WTC11 (cell line): ENCODE measurements at places on chromosomes 12 and 14. TPM values are rescaled to one million over a fixed set of nuclear protein-coding genes. Genes with fewer than 3 reads are reported as not detected.

GRCh38 chr12:11799502-11799873, 150.0 kb downstream of the ETV6 start:
- H3K27me3 ChIP-seq = no peaks in the 10 kb centered on the region
- H3K4me1 ChIP-seq = peaks cover 27% of the 10 kb centered on the region

- no peak overlapping the region for H3K4me3 ChIP-seq
- no peak overlapping the region for H3K27ac ChIP-seq
- no peaks in the 10 kb centered on the region for H3K36me3 ChIP-seq
- peaks cover 16% of the 10 kb centered on the region for H3K4me1 ChIP-seq
- H3K27me3 ChIP-seq = peaks cover 4% of the 10 kb centered on the region
- no peak for DNase-seq
Observed at GRCh38 chr12:68121143-68121542, 38.4 kb downstream of the IFNG start.

The OTOGL gene
- total RNA-seq = 0.39 to 0.62 TPM (median 0.55 TPM) in 3 replicates

DNA sequence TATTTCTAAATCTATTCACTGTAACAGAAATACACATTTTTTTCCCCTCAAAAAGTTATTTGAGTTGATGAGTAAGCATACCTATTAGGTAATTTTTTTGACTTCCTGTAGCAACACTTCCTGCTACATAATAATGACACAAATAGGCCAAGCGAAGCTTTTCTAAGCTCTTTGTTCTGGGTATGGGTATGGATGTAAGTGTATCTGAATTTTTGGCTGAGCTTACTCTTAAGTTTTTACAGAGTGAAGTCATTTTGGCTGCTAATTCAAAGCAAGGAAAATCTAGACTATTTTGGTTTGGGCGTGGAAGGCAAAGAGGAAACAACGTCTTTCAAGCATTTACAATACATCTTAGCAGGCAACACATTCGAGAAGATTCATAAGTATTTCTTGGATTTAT, 1206.0 kb upstream of the FLRT2 start:
- DNase-seq = no peak
- H3K4me1 ChIP-seq = peaks cover 14% of the 10 kb centered on the region
- H3K27me3 ChIP-seq = no peaks in the 10 kb centered on the region

The LRFN5 gene
- 4.7 to 15.8 TPM (median 5.3 TPM) in 3 replicates for total RNA-seq

DNA sequence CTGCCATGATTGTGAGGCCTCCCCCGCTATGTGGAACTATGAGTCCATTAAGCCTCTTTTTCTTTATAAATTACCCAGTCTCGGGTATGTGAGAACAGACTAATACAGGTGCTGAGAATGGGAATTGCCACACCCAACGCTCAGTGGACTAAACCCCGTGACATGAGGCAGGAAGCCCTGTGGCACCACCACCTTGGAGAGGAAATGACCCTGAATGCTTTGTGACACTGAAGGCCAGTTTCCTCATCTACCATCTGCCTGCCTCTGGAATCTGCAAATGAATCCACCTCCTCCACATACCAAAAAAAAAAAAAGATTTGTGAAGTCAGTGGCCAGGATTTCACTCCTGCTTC, 41.6 kb downstream of the NT5DC3 start:
- H3K4me1 ChIP-seq = peaks cover 16% of the 10 kb centered on the region
- no peak for DNase-seq
- no peak overlapping the region for H3K4me3 ChIP-seq
- peaks cover 32% of the 10 kb centered on the region for H3K36me3 ChIP-seq
- no peak overlapping the region for H3K27ac ChIP-seq

- no peak overlapping the region for H3K4me3 ChIP-seq
- DNase-seq = no peak
- peaks cover 17% of the 10 kb centered on the region for H3K4me1 ChIP-seq
Observed at GRCh38 chr14:92411941-92412340, 89.0 kb downstream of the SLC24A4 start.

The TAS2R9 gene
- not detected in 3 replicates for total RNA-seq

DNA sequence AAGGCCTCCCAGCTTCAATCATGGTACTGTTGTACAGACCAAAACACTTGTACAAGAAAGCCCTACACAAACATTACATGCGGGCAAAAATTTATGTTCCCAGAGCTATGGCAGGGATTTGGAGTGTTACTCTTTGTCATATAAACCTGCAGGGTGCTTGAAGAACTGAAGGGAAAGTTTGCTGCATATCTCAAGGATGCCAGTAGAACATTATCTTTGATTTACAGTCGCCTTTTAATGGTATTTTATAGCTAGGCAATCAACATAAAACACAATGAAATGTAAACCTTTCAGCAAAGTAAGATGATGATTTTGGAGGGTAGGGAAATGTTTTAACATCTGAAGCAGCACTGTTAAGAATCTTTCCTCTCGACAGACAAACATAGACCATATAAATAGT, 305.6 kb downstream of the KCNH5 start:
- no peak for DNase-seq
- no peak overlapping the region for H3K27ac ChIP-seq
- H3K4me3 ChIP-seq = no peak overlapping the region
- peaks cover 29% of the 10 kb centered on the region for H3K36me3 ChIP-seq
- H3K27me3 ChIP-seq = peaks cover 5% of the 10 kb centered on the region; the same call in 1 of the 2 replicates
- peaks cover 43% of the 10 kb centered on the region for H3K4me1 ChIP-seq

The EVL gene
- 60.8 to 62.3 TPM (median 61.5 TPM) in 3 replicates for total RNA-seq

GRCh38 chr12:11731455-11731854, 82.0 kb downstream of the ETV6 start:
- H3K27ac ChIP-seq = no peak overlapping the region
- no peaks in the 10 kb centered on the region for H3K27me3 ChIP-seq
- H3K36me3 ChIP-seq = no peaks in the 10 kb centered on the region; the same call in 1 of the 2 replicates

- no peak for DNase-seq
- H3K27me3 ChIP-seq = no peaks in the 10 kb centered on the region
- peaks cover 16% of the 10 kb centered on the region for H3K4me1 ChIP-seq
- no peak overlapping the region for H3K4me3 ChIP-seq
Observed at GRCh38 chr12:3249081-3249800, 172.1 kb downstream of the TSPAN9 start.

GRCh38 chr12:57716305-57716704, 22.2 kb downstream of the AGAP2 start:
- no peak overlapping the region for H3K4me3 ChIP-seq
- H3K27ac ChIP-seq = no peak overlapping the region
- peaks cover 16% of the 10 kb centered on the region for H3K36me3 ChIP-seq
- DNase-seq = no peak
- H3K27me3 ChIP-seq = no peaks in the 10 kb centered on the region
- no peaks in the 10 kb centered on the region for H3K4me1 ChIP-seq

The SLC10A1 gene
- total RNA-seq = 0.09 TPM in 1 of 3 replicates, not detected in the others

The ARF6 gene
- total RNA-seq = 50.9 to 55.9 TPM (median 51.9 TPM) in 3 replicates

GRCh38 chr12:126847005-126847629, 1419.9 kb upstream of the TMEM132C start:
- H3K36me3 ChIP-seq = peaks cover 81% of the 10 kb centered on the region
- H3K27me3 ChIP-seq = peaks cover 7% of the 10 kb centered on the region
- H3K4me1 ChIP-seq = no peaks in the 10 kb centered on the region

GRCh38 chr12:51369581-51369980, 21.6 kb downstream of the GALNT6 start:
- no peak overlapping the region for H3K4me3 ChIP-seq
- H3K4me1 ChIP-seq = peaks cover 28% of the 10 kb centered on the region
- H3K27me3 ChIP-seq = no peaks in the 10 kb centered on the region
- peaks cover 18% of the 10 kb centered on the region for H3K36me3 ChIP-seq

DNA sequence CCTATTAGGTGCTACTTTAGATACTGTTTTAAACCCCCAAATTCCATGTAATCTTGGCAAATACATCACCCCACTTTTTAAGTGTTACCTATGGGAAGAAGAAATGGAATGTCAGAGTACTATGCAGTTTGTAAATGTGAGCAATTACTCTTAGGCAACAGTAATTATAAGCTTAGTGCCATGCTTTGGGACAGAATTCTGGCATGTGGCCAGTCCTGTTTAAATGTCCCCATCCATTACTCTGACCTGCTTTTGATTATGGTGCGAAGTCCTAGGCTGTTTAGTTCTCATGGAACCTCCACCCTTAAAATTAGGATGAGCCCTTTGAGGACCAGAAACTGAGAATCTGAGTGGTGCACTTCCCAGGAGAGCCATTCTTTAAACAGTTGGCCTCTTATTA, 321.4 kb upstream of the RGS6 start:
- no peak for DNase-seq
- peaks cover 33% of the 10 kb centered on the region for H3K4me1 ChIP-seq
- no peak overlapping the region for H3K4me3 ChIP-seq
- no peaks in the 10 kb centered on the region for H3K27me3 ChIP-seq
- H3K27ac ChIP-seq = no peak overlapping the region

- peaks cover 30% of the 10 kb centered on the region for H3K36me3 ChIP-seq
- H3K27ac ChIP-seq = peak overlapping the region; percentile 6
- DNase-seq = no peak
- H3K4me1 ChIP-seq = peaks cover 15% of the 10 kb centered on the region
Observed at GRCh38 chr12:32589165-32589865, 89.8 kb upstream of the DNM1L start.

- DNase-seq = no peak
- peaks cover 7% of the 10 kb centered on the region; the same call in 1 of the 2 replicates for H3K36me3 ChIP-seq
- H3K27ac ChIP-seq = no peak overlapping the region
Observed at GRCh38 chr14:91586410-91586809, 76.3 kb upstream of the PPP4R3A start.

The KRT82 gene
- not detected in 3 replicates for total RNA-seq

DNA sequence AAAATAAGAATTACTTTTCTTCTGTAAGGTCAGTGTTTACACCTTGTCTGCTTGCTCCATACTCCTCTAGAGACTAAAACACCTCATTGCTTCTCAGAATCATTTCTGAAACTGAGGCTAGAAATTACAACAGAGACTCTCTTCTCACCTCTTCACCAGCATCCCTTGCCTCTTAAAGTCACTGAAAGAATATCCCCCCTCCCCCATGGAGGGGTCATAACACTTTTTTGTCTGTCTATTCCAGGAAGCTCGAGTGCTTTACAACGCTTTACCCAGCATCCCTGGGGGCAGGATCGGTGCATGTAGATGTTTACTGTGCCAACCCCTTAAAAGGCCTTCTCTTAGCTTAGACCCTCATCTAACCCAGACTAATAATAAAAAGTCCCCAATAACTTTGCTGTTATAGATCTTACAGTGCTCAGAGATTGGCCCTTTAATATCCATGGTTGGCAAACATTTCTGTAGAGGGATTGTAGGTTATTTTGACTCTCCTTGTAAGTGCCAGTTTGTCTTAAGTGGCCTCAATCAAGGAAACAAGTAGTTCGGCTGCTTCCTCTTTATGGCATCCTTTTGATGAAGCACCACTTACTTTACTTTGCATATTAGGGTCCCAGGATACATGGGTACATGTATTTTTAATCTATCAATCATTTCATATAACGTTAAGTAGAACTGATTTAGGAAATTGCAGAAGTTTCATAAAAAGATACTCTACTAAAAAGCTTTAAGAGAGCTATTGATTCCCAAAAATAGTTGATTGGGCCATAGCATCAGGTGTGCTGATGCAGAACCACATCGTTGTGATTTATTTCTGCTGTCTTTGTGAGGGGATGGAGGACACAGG, 29.3 kb downstream of the PRKCH start:
- no peaks in the 10 kb centered on the region for H3K27me3 ChIP-seq
- no peak for DNase-seq
- H3K36me3 ChIP-seq = no peaks in the 10 kb centered on the region
- peaks cover 6% of the 10 kb centered on the region for H3K4me1 ChIP-seq
- no peak overlapping the region for H3K4me3 ChIP-seq

The SPTB gene
- 2.5 to 3.2 TPM (median 2.8 TPM) in 3 replicates for total RNA-seq

- peaks cover 5% of the 10 kb centered on the region for H3K27me3 ChIP-seq
- H3K36me3 ChIP-seq = peaks cover 46% of the 10 kb centered on the region
- peak overlapping the region; percentile 50 for H3K4me3 ChIP-seq
- peaks cover 23% of the 10 kb centered on the region for H3K4me1 ChIP-seq
Observed at GRCh38 chr12:131713349-131713748, 2.5 kb downstream of the SFSWAP start.

The FERMT2 gene
- total RNA-seq = 87.8 to 97.7 TPM (median 92.8 TPM) in 3 replicates

DNA sequence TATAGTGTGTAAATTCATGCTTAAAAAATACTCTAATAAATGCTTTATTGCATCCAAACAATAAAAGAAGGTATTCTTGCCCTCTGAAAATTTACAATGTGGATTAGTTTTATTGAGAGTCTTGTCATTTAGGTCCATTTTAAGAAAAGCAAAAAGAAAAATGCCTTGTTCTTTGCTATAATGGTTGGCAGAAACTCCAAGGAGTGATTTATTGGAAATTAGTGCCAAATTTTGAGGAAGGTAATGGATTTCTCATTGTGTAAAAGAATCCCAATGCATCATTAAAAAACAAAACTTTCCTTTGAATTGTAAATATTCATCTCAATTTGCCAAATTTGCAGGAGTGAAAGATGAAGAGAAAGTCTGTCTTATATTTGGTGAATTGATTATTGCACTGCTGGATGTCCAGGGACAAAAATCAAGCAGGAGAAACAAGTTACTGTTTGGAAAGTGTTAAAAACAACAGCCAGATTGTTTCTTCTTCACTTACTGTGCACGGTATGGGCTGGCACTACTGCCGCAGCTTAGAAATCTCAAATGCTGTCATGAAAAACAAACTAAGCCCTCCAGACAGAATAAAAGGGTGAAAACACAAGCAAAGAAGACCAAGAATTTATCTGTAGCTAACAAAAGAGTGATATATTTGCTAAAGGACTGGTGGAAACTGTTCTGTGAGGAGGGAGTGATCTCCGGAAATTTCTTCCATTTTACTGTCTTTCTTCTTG, 511.7 kb downstream of the TMTC2 start:
- DNase-seq = no peak
- H3K27ac ChIP-seq = peak overlapping the region; percentile 96
- no peaks in the 10 kb centered on the region for H3K27me3 ChIP-seq
- peak overlapping the region; percentile 45 for H3K4me3 ChIP-seq
- 0 out of 2 replicates have a peak, but pooled peaks cover 3% of the 10 kb centered on the region for H3K36me3 ChIP-seq

GRCh38 chr14:34604995-34605394, 25.0 kb downstream of the SNX6 start:
- no peak overlapping the region for H3K4me3 ChIP-seq
- H3K27me3 ChIP-seq = no peaks in the 10 kb centered on the region
- peaks cover 62% of the 10 kb centered on the region for H3K36me3 ChIP-seq
- no peak overlapping the region for H3K27ac ChIP-seq
- no peaks in the 10 kb centered on the region for H3K4me1 ChIP-seq

The BBS10 gene
- total RNA-seq = 8.2 to 9.2 TPM (median 8.9 TPM) in 3 replicates

DNA sequence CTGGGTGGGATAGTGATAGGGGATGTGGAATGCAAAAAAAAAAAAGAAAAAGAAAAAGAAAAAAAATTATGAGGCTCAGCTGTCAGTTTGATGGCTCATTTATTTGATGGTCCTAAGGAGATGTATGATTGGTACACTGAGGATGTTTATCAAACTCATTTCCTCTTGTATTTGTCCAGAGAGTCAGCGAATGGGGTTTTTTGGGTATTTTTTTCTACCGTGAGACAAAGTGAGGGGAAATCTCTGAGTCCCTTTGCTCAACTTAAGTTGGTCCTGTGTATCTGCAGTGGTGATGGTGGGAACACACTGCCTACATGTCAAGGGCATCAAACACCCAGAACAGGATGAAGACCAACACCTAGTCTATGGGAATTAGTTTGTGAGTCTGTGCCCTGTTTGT, 176.9 kb upstream of the HIF1A start:
- no peaks in the 10 kb centered on the region for H3K4me1 ChIP-seq
- no peaks in the 10 kb centered on the region for H3K36me3 ChIP-seq
- no peak overlapping the region for H3K27ac ChIP-seq
- H3K4me3 ChIP-seq = no peak overlapping the region
- no peaks in the 10 kb centered on the region for H3K27me3 ChIP-seq

DNA sequence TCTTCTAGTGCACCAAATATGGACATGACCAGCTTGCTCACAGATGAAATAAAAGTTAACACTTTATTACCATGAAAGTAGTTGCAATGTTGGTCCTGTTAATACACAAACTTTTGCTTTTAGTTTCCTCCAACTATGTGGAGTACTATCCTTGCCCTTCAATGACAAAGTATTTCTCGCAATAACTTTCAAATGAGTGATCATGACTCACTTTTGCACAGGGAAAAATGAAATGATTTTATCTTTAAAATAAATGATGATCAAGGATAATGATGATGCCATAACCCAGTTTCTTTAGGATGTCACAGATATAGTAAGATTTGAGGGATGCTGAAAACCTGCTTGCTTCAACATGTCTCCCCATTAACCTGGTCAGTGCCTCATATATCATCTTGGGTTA, 254.0 kb upstream of the KITLG start:
- no peaks in the 10 kb centered on the region; the same call in 1 of the 2 replicates for H3K27me3 ChIP-seq
- H3K4me3 ChIP-seq = no peak overlapping the region
- no peak for DNase-seq
